NCI-H187 treated with DMSO at 0.1 percent for 48 hours (cell line): ENCODE measurements at places on chromosomes 7 and 10.

DNA sequence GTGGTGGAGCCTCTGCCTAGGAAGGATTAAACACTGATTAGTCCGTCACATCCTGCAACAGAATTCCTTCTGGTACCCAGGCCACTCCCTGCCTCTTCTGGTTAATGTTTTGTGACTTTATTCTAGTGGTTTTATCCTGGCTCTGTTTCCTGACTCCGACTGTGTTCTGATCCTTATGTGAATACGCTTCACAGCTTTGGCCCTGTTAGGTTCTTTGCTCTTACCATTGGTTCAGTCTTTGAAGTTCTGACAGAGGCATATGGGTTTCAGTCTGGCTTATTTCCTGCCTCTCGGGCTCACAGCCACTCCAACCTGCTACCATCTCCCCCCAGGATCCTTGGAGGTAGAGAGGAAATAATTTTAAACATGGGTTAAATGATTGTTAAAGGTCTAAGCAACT is 23.2 kb upstream of the FGL2 start:
- no peak for DNase-seq

GRCh38 chr10:121580276-121581116 is 17.7 kb downstream of the FGFR2 start:
- no peak for DNase-seq

- DNase-seq = no peak
These were observed 8.8 kb upstream of the DNTT start for GRCh38 chr10:96295475-96295874.

GRCh38 chr7:94856643-94857042 is 50.8 kb upstream of the PPP1R9A start:
- no peak for DNase-seq

GRCh38 chr7:126185959-126186580 is 1066.7 kb downstream of the GRM8 start:
- DNase-seq = no peak

GRCh38 chr7:79461660-79462059 is 8.2 kb upstream of the MAGI2 start:
- DNase-seq = no peak

DNA sequence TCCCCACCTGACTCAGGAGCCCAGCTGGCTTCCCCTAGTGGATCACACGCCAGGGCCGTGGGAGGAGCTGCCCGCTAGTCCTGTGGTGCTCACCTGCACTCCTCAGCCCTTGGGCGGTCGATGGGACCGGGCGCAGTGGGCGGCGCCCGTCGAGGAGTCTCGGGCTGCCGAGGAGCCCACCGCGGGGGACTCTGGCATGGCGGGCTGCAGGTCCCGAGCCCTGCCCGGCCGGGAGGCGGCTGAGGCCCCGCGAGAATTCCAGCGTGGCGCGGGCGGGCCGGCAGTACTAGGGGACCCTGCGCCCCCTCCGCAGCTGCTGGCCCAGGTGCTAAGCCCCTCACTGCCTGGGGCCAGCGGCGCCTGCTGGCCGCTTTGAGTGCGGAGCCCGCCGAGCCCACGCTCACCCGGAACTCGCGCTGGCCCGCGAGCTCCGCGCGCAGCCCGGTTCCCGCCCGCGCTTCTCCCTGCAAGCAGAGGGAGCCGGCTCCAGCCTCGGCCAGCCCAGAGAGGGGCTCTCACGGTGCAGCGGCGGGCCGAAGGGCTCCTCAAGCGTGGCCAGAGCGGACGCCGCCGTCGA is 367.9 kb downstream of the TYW1 start:
- no peak for DNase-seq

DNA sequence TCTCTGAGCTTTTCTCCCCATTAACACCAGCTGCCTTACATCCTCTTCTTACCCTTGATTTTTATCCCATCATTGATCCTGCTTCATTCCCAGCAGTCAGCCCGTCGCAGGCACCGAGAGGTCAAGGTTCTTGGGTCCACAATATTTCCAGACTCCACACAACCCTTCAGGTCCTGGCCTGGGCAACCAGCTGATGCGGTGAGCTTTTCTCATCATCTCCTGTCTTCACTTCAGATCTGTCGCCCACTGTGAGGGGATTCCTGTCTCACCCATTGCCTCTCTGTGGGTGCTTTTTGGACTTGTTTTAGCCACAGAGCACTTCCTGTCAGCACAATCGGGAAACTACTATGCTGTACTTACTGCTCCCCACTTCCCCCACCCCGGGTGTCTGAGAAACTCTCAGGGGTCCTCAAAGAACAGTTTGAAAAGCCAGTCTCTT is 8.4 kb upstream of the PVRIG start:
- no peak for DNase-seq

GRCh38 chr7:51067757-51068156 is 248.9 kb downstream of the COBL start:
- no peak for DNase-seq

DNA sequence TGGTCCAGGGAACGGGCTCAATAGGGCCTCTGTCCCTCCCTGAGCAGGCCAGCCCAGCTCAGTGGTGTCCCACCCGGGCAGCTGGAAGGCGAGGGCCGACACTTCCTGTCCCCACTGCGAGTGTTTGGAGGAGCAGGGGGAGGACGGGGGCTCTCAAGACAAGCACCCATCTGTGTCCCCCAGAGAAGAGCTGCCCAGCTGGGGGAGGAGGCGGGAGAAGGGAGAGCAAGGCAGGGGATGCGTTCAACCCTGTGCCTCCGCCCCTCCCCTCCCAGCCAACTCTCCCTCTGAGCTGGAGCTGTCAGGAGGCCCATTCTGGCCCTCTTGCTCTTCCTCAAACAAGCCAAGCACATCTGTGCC is 35.7 kb downstream of the ZCCHC24 start:
- DNase-seq = no peak

DNA sequence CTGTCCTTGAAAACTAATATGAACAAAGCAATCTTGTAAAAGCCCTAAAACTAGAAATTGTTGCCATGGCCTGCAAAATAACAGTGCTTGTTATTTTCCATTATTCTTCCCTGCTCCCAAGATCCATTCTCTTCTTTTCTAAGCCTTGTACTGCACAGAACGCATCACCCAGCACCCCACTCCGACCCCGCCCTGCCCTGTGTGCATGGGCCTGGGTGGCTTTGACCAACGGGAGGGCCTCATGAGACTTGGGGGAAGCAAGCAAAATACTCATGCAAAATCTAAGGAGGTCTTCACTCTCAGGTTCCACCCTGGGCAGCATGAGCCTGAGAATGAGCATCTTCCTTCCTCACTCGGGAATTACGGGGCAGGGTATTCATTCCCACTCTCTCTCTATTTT is 32.4 kb downstream of the NPY start:
- no peak for DNase-seq

DNA sequence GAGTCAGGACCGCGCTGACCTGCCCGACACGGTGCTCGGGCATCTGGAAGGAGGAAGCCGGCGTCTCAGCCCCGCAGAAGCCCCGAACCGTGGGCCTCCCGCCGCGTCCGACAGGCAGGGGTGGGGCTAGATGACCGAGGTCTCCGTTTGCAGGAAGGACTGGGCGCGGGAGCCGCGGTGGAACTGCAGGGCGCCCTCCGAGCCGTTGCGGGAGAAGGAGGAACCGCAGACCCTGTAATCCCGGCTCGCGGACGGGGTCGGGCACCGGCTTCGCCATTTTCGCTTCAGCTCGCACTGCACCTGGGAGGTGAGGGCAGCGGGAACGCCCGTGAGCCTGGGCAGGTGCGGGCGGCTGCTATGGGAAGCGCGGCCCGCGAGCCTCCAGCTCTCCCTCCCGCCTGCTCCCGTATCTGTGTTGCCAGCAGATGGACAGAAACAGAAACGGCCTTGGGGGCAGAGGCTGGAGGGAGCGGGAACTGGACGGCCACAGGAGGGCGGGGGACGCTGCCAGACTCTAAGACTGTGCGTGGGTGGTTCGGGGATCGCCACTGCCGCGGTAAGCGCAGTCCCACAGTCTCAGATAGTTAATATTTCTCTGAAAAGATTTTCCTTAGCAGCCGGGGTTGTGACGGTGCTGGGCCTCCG is 114.1 kb downstream of the VIPR2 start:
- DNase-seq = no peak

DNA sequence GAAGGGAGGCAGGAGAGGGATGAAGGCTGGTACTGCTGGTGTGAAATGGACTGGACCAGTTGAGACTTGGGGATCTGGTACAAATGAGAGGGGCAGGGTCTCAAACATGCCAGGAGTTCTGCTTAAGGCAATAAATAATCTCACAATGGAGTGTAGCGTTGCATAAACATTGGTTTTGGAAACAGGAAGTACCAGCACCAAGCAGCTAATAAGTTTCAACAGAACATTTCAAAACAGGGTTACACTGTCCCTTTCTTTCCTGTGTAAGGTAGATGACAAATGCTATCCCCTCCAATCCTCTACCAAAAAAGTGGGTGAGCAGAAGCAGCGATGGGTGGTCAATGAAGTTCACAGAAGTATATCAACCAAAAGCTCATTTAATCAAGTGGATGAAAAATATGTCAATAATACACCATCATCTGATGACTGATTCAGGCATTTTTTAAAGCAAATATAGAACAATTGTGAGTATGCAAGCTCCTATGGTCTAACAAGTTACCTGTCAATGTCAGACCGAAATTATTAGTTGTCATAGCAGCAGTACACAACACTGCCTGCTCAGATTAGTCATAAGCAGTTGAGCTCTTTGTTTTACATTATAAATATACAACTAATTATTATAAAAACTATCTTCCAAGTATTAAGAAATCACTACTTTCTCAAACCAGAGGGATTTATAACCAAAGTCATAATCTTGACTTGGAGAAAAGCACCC is 220.0 kb downstream of the FAM107B start:
- no peak for DNase-seq

DNA sequence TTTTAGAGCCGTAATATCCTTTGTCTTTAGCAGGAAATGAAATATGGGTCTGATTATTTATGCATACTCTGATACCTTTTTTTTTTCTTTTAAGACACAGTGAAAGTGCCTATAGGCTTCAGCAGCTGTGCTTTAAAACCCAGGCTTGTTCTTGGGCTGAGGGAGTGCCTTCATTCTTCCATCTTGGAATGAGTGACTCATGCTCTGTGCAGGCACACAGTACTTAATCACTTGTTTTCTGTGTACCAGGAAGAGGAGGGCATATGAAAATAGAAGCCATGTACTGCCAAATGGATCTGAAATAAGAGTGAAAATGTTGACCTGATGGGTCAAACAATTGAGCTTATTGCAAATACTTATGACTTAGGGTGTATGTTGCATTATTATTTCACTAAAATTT is 12.0 kb downstream of the INPP5F start:
- no peak for DNase-seq

- no peak for DNase-seq
These were observed 47.1 kb upstream of the PRR15 start for GRCh38 chr7:29516491-29516890.

DNA sequence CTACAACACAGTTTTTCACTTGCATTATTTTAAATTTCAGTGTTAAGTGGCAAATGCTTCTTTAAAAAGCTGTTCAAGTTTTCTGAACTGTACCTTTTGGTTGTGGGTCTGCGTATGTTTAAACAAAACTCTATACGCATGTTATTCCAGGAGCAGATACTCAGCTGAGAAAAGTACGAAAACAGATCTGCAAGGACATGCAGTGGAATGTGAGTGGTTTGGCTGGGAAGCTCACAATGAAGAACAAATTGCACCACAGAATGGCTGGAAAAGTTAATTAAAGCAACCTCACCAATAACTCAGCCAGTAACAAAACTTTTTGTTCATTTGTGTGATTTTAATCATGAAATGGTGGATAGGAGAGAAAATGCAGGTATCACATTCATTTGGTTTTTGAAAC is 17.6 kb downstream of the GLI3 start:
- DNase-seq = no peak

DNA sequence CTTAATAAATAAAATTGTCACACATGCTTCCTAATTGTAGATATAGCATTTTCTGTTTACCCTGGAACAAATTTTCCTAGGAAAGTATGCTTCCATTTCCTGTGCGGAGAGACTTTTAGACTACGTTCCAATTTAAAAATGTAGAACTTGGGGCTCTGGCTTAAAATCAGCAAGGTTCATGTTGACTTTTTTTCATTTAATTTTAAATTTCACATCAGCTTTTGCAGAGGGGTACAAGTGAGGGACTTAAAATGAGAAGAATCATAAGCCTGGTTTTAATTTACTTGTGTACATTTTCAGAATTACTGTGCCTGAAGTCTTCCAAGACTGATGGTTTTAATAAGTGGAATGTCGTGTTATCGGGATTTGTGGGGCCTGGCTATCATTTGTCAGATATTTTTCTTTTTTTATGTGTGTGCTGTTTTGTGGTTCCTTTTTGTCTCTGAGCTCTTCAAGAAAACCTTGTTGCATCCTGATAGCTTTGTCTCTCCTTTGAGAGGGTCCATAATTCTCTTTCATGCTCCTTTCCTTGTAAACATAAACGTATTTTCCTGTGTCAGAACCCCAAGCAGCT is 8.8 kb upstream of the ATRNL1 start:
- DNase-seq = no peak

DNA sequence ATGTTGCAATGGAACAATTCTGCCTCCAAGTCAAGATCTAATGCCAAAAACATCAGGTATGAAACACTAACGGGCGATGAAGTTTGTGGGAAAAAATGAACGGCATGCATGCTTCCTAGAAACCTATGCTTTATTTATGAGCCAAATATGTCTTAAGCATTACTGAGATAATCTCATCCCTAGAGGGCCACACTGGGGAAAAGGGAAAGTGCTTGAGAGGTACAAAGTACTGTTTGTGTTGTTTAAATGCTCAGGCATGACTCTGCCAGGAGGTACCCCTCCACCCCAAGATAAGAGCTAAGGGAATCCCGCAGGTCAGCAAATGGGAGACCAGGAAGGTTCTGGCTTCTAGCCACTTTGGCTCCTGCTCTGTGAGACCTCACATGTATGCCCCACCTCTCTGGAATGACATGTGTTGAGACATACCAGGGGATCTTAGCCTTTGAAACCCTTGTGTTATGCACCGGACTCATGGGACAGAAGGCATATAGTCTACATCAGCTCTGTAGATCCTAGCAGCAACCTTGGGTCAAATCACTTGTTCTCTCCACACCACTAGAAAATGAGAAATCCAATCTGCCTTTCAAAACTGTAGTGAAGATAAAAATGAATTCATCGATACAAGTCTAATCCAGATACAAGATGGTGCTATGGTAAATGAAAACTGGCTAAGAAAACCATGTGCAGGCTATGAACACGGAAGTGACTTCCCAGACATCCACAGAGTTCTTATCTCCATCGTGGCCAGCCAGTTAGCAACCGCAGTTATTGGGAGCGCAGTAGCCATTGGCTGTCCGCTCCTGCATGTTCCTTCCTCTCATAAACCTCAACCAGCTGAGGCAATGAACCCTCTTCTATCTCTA is 61.0 kb downstream of the CREB3L2 start:
- DNase-seq = no peak

DNA sequence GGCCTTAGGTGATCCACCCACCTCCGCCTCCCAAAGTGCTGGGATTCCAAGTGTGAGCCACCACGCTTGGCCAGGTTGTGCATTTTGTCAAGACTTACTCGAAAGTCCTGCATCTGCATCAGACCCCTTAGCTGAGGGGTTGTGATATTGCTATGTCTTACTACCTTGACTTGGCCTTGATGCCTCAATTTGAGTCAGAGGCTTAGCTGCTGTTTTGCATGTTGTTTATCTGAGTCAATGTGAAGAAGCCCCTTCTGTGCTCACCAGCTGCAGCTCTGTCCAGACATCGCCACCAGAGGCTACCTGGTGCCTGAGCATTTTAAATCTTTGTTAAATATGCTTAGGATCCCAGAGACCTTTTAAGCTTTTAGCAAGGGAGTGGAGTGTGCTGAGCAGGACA is 18.1 kb downstream of the UBE2D4 start:
- no peak for DNase-seq

GRCh38 chr7:55575733-55576132 is 3.4 kb upstream of the VOPP1 start:
- DNase-seq = no peak

- no peak for DNase-seq
These were observed 11.5 kb downstream of the NPFFR1 start for GRCh38 chr10:70271996-70272924.
